Endothelial cell of umbilical vein (primary cell): ENCODE measurements at places on chromosomes 12 and 14. TPM values are rescaled to one million over a fixed set of nuclear protein-coding genes. Genes with fewer than 3 reads are reported as not detected.

The RNASE4 gene
- total RNA-seq: 6.9 and 8.7 TPM in 2 replicates

The PPP1R3E gene
- total RNA-seq: 4.1 and 7.4 TPM in 2 replicates

The FOXM1 gene
- 110 and 136 TPM in 2 replicates for total RNA-seq

The TMEM120B gene
- 12.8 and 15.9 TPM in 2 replicates for total RNA-seq

The CCDC184 gene
- 0.18 TPM in 1 of 2 replicates, not detected in the other for total RNA-seq

The HOXC6 gene
- total RNA-seq: 0.51 and 0.58 TPM in 2 replicates

The KRT6C gene
- total RNA-seq: not detected in 2 replicates

The MFAP5 gene
- not detected in 2 replicates for total RNA-seq

The RAB35 gene
- 80.3 and 82.8 TPM in 2 replicates for total RNA-seq

The WNK1 gene
- 104 and 108 TPM in 2 replicates for total RNA-seq
